ENCODE measurements at places on chromosomes 3 and 15. TPM values are rescaled to one million over a fixed set of nuclear protein-coding genes. Genes with fewer than 3 reads are reported as not detected.
A peak's percentile ranks its signal among the peaks of the same experiment; 100 is the strongest.

DNA sequence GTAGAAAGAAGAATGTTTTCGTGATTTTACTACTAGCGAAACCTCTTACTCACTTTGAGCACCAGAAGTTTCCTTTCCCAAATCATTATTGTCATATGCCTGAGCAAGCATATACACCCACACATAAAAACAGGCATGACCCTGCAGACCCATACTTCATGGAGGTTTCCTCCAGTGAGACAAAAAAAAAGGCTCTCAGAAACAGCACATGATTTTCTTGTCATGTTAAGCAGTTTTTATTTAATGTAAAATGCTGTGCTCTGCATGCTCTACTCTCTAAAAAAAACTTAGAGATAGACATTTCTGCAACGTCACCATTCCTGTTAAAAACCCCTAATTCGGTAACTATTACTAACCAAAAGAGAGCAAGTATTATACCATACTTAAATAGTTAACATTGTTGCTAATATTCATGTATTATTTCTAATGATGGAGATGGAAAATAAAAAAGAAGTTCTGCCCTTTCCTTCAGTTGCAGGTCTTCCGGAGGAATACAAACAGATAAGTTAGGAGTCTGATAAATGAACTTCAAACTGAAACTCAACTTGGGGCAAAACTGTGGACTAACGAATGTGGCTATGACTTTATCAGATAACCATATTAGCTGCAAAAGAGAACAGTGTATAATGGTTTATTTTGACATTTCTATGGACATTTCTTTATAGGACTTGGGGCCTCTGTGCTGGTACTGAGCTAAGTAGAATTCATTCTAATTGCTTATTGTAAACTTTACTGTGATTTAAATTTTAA is 15.9 kb downstream of the CD200R1 start:
- no peak for DNase-seq

DNA sequence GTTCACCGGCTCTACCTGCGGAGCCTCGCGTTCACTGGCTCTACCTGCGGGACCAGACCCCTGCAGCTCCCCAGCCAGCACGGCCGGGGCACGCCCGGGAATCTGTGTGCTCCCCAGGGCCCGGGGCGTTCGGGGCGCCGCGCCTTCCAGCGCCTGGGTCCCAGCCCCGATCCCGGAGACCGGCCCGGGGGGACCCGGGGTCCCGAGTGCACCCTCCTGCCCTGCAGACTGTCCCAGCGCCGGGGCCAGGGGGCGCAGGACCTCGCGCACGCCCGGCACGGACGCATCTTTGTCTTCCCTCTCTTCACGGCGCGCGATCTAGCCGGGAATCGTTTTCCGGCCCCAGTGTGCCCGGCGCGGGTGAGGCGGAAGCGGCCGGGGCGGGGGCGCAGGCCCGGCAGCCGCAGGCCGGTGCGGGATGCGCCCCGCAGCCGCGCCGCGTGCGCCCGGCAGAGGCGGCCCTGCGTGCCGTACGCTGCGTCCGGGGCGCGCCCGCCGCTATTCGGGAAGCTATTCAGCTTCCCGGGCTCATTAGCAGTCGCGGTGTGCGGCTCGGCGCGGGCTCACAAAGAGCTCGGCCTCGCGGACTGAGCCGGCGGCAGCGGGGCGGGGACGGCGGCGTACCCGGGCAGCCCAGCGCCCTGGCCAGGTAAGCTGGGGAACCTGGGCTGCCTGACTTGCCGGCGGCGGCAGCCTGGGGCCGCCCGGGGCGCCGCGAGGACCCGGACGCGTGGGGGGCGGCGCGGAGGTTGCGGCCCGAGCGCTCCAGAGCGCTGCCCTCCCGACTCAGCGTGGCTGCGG is at the start of gene APBA2:
APBA2 (plus strand) TSS at position 345 of the 801 bp plus-strand sequence. CDS start 167,911 bp downstream, outside the sequence.
- no peak for DNase-seq

The P2RY14 gene
- not detected for total RNA-seq

The GOLGA6D gene
- total RNA-seq, result not detected

DNA sequence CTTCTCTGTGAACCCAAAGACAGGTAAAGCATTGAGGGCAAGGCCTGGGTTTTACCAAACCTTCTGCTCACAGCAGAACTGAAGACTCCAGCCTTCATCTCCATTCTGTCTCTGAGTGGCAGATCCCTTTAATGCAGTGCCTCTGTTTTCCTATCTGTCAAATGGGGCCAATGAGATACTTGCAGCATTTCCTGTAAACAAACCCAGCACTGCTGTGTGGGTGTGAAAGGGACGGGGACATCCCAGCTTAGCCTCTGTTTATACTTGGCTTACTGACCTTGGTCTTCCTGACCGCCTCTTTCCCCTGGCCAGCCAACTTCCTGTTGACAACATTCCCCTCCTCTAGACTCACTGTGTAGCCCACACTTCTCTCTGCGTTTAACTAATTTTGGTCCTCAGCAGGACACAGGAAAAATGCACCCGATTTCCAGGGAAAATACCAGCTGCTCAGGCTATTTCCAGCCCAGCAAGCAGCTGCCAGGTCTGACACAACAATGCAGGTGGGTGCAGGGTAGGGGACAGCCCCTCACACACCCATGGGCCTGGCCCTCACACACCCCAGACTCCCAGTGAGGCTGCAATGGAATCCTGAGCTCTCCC is 105.9 kb upstream of the HERC1 start:
- DNase-seq, result peak; percentile 66

DNA sequence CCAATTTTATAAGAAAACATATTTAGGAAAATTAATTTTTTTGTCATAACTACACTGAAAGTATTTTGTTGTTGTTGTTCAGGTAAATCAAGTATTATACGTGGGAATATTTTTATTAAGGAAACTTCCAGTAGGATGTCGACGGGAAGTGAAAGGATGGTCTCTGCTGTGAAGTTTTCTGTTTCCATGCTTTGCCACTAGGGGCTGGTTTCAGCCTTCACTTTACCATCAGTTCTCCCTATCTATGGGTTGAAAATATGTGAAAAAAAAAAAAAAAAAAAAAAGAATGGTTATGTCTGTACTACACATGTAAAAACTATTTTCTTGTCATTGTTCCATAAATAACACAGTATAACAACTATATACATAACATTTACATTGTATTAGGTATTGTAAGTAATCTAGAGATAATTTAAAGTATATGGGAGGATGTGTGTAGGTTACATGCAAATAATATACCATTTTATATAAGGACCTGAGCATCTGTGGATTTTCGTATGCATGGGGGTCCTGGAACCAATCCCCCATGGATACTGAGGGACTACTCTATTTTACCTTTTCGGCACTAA is 136.7 kb downstream of the SMAD6 start:
- no peak for DNase-seq

DNA sequence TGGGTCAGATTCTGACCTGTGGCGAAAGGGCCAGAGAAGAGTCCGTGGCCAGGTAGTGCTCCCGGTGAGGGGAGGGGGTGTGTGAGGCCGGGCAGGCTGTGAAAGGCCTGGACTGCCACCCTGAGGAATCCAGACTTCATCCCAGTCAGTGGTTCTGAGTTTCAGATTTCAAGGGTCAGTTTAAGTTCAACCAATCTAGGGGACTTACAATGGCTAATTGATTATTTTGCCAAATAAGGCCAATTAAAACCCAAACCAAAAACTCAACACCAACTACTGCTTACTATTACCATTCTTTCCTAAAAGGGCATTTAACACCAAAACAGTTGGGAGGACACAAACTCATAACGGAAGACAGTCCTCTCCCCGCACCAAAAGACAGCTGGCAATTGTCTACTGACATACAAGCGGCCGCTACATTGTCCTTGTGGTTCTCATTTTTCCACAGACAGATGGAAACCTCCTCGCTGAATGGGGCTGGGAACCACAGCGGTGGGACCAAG is 30.5 kb downstream of the TMEM44 start:
- DNase-seq, result no peak

GRCh38 chr3:50132421-50133282 is 22.5 kb upstream of the SEMA3F start:
- DNase-seq, result no peak

DNA sequence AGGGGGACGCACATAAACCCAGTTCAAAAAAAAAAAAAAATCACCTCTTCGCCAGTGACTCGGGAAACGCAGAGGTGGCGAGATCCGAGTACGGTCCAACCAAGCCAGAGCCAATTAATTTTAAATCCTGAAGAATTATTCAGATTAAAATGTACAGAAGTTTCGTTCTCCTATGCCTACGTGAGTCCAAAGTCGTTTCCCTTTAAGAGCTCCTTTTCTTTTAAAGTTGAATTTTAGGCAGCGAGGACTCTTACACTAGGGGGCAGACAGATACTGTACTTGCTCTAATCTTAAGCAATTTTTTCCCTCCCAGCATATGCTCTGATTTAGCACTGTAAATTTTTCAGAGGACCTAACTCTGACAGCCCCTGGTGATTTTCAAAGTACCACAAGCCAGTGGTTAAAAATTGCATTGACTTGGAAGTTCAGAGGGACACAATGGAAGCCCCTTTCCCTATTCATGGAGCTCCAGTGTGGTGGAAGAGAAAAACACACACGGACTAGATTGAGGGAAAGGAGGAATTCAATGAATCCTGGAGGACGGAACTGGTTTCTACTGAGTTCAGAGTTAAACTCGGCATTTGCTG is 3.3 kb upstream of the NR2F2 start:
- DNase-seq, result peak; percentile 83
